ENCODE measurements at places on chromosomes 6 and 20. TPM values are rescaled to one million over a fixed set of nuclear protein-coding genes. Genes with fewer than 3 reads are reported as not detected.

SLC22A16 gene
- not detected for total RNA-seq

MOXD1 gene
- 10.6 TPM for total RNA-seq

SLX4IP gene
- 5.9 TPM for total RNA-seq

MUC22 gene
- total RNA-seq, result not detected

LPA gene
- not detected for total RNA-seq

CRIP3 gene
- not detected for total RNA-seq

STMND1 gene
- not detected for total RNA-seq

DACT2 gene
- total RNA-seq, result not detected

TTBK1 gene
- total RNA-seq, result under 0.01 TPM

GPX5 gene
- total RNA-seq, result not detected

SASH1 gene
- 16.5 TPM for total RNA-seq

PRSS35 gene
- total RNA-seq, result 6.7 TPM

SGK2 gene
- not detected for total RNA-seq

TPD52L1 gene
- 10.8 TPM for total RNA-seq

TLDC2 gene
- 0.18 TPM for total RNA-seq

LY6G5B gene
- total RNA-seq, result 2.2 TPM

HDGFL1 gene
- total RNA-seq, result not detected

PDE7B gene
- 12.4 TPM for total RNA-seq

RIPOR3 gene
- total RNA-seq, result 0.54 TPM

RRAGD gene
- total RNA-seq, result not detected

LINC00237 gene
- not detected for total RNA-seq

ID4 gene
- 11.1 TPM for total RNA-seq

TRIM10 gene
- total RNA-seq, result not detected

OPRM1 gene
- total RNA-seq, result not detected

EFCAB8 gene
- total RNA-seq, result not detected

MLN gene
- not detected for total RNA-seq

FAM217A gene
- total RNA-seq, result not detected

ABCF1 gene
- total RNA-seq, result 47.5 TPM

TNNC2 gene
- total RNA-seq, result 0.28 TPM

BMP2 gene
- total RNA-seq, result 0.18 TPM
